ENCODE measurements at places on chromosomes 13 and 19.

DNA sequence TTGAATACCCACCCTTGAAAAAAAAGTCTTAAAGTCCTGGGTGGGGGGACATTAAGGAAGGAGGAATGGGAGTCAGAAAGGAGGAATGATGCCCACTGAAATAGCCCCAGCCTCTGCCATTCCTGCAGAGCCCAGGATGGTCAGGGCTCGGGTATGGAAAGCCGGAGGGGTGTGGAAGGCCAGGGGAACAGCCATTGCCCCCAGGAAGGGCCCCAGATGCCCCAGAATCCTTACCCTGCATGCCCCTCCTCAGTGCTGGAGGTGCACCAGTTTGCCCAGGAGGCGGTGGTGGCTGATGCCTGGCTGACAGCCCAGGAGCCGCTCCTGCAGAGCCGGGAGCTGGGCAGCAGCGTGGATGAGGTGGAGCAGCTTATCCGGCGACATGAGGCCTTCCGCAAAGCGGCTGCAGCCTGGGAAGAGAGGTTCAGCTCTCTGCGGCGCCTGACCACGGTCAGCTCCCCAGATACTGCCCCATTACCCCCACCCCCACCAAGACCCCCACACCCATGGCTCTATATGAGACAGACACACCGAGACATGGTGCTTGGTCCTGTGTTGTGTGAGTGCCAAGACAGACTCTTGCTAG is 10.7 kb upstream of the SHKBP1 start:
- DNase-seq: no peak

GRCh38 chr19:39845172-39845571 is 1.0 kb downstream of the FBL start:
- DNase-seq: no peak

DNA sequence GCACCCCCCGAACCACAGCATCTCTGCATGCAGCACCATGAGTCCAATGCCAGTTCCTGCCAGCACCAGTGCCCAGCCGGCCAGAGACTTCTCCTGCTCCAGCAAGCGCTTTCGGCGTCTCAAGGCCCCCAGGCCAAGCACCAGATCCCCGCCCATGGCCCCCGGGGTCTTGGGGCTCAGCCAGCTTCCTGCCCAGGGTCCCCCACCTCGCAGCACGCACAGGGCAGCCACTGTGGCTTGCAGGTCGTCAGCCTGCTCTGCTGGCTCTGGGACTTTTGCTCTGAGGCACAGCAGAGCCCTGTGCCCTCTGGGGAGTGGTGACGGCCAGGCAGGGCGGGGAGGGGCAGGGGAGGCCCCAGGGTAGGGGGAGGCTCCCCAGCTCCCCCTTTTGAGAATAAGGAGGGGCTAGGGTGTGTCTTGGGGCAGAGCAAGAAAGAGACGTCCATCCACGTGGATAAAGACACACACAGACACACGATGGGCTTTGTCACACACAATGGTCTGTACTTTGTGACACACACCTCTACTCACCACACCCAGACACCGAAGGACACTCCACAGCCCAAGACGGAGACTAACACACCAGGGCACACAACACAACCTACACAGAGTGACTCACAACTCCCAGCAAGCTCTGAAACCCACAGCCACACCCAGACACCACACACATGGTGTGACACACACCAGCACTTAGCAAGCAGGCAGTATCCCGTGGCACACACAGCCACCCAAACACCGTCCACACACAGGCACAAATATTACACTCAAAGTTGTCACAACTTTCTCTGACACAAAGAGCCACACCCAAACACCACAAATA is at the start of gene KCNN4:
Gene KCNN4 (minus strand): TSS at position 268 of the 820 bp plus-strand sequence. CDS start 112 bp downstream, at position 156.
- no peak for DNase-seq

DNA sequence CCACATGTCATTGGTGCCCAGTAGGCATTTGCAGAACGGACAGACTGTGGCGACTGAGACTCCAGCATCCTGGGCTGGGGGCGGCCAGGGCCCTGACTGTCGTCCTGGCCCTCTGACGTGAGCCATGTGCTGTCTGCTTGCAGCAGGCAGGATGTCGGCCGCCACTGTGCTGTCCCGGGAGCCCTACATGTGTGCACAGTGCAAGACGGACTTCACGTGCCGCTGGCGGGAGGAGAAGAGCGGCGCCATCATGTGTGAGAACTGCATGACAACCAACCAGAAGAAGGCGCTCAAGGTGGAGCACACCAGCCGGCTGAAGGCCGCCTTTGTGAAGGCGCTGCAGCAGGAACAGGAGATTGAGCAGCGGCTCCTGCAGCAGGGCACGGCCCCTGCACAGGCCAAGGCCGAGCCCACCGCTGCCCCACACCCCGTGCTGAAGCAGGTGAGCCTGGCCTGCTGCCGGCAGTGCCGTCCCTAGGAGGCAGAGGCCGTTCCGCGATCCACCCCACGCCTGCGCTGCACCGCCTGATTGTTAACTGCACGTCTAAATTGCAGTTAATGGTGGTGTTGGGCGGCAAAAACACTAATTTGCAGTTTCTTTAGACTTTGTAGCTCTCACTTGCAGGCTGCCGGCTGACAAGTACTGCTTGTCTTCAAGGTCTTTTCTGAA is 14.2 kb downstream of the TSSK6 start:
- DNase-seq: no peak

- DNase-seq: no peak
Observed at GRCh38 chr19:2756477-2756876, 16.7 kb upstream of the SLC39A3 start.

DNA sequence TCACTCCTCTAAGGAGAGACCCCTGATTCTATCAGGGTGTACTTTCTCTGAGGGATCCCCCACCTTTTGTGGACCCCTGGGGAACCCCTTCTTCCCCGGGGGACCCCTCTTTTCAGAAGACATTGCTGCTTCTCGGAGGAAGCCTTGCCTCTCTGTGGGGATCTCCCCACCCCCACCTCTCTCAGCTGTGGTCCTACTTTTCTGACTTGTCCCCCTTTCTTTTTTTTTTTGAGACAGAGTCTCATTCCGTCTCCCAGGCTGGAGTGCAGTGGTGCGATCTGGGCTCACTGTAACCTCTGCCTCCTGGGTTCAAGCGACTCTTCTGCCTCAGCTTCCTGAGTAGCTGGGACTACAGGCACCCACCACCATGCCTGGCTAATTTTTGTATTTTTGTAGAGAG is 18.4 kb upstream of the GATAD2A start:
- no peak for DNase-seq

GRCh38 chr13:109275852-109276251 is 510.5 kb downstream of the IRS2 start:
- no peak for DNase-seq

DNA sequence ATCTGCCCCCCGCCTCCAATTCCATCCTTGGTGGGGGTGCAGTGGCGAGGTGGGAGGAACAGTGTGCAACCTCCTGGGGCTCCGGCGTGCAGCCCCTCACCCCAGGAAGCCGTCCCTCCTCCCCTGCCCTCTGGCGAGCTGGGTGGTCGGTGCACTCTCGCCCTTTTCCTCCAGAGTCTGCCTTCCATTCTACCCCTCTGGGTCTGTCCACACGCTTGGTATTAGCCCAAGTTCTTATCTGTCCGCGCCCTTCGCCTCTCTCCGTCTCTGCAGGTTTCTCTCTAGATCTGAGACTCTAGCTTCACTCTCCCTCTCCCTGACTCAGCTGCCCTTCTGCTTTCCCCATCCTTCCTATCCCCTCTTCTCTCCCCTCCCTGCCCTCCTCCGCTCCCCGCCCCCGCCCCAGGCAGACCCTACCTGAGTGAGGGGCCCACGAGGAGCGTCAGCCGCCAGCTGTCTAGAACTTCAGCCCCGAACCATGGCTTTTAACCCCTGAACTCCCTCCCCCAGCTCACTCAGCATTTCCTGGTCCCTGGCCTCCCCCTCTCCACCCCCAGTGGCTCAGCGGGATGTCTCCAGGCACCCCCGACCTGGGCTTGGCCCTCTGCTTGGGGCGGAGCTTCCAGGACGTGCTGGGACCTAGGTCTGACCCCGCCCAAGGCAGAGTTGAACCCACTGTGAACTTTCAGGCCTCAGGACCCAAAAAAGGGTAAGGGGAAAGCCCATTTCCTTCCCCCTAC is 499 bp upstream of the KLK13 start:
- DNase-seq: no peak

GRCh38 chr13:67117010-67117550 is 113.1 kb downstream of the PCDH9 start:
- DNase-seq: no peak

GRCh38 chr19:44747739-44748425 is 626 bp upstream of the BCL3 start:
- DNase-seq: no peak

DNA sequence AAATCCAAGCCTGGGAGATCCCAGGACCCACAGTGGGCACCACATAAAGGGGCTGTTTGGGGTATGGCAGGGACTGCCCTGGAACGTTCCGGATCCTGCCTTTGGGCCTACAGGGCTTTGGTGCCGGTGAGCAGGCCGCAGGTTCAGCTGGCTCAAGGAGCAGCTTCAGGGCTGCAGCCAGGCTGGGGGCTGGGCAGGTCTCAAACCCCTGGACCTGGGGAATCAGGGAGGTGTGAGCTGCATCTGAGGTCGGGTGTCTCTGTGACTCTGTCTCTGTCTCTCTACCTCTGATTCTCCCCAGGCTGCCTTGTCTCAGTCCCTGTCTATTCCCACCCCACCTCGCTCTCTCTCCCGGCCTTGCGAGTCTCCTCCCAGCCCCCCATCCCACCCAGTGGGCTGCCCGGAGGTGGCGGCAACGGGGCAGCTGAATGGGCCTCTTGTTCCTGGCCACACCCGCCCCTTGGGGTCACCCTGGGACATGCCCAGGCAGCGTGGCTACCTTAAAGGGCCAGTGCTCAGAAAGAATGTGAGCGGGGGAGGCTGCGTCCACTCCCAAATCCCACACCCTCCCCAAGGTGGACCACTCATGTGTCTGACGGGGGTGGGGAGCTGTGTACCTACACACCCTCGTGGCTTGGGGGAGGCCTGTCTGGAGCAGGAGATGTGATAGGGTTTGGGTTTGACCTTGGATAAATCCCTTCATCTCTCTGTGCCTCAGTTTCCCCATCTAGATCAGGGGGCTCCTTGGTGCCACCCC is 31.1 kb downstream of the NFIC start:
- no peak for DNase-seq

- DNase-seq: no peak
Observed at GRCh38 chr13:32415019-32415418, 12.9 kb downstream of the N4BP2L1 start.

DNA sequence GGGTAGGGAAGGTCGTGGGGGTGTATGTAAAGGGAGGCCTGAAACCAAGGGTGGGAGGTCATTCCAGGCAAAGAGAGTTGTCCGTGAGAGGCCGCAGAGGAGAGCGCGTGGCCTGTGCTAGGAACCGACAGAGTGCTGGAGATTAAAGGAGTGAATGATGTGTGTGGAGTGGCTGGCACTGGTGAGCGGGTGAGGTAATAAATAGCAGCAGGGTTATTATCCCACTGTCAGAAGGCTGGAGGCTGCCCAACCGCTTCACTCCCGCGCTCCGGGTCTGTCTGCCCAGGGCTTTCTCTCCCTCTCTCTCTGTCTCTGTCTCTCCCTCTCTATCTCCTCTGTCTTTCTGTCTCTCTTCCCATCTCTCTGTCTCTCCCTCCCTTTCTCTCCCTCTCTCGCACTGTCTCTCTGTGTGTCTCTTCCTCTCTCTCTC is 17.4 kb downstream of the ZNF579 start:
- DNase-seq: no peak

GRCh38 chr13:45276913-45277312 is 64.1 kb downstream of the TPT1 start:
- DNase-seq: no peak

DNA sequence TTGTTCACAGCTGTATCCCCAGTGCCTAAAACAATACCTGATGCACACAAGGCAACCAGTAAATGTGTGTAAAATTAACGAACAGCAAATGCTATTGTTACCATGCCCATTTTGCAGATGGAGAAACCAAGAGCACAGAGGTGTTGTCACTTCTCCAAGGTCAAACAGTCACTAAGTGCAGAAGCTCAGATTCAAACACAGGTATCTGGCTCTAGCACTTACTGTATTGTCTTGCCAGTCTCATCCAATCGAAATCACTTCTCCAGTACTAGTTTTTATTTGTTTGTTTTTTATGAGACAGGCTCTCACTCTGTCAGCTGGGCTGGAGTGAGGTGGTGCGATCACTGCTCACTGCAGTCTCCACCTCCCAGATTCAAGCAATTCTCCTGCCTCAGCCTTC is 13.7 kb downstream of the PLD3 start:
- DNase-seq: no peak

DNA sequence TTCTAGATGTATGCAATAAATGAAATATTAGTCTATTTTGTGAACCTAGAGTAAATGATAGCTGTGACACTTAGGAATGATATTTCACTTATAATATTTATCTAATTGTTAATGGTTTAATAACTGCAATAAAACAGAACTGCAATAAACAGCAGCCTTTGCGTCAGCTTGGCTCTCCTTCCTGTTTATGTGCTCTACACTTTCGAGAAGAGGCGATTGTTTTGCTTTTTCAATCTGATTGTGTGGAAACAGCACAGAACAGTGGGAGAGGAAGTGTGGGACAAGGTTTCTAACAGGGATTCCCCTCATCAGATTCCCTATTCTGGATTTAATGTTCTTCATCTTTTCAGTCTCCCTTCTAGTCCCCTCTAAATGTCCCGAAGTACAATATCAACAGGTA is 17.3 kb upstream of the TRPC4 start:
- no peak for DNase-seq

DNA sequence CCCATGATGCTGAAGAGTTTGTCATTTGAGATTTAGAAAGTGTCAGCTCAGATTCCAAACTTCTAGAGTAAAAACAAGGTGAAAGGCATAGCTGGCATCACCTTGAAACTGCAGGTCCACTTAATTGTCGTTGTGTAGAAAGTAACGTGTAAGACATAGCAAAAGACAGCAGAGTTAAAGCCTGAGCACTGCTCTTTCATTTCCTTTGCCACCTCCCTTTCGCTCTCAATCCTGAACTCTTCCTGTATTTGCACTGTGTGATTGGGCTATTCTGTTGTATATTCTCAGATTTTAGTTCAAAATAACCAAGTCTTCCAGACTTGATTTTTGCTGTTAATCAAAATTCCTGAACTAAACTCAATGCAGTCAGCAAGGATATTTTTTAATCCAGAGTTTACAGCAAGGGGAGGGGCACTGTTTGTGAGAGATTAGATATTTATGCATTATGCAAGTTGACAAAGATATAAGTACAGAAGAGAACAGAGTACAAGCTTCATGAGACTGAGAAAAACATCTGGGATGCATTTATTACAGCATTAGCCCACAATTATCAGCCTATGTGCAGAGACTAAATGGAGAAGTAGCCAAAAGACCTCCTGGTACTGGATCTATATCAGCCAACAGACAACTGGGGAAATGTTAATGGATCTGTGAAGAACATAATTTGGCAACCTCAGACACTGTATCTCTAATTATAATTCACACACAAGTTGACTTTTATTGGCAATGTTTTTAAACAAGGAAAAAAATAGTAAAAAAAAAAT is 328.6 kb downstream of the SUCLA2 start:
- DNase-seq: no peak
